Posterior cingulate gyrus (tissue), 11 donors: ENCODE measurements at places on chromosomes 1 and 21.

DNA sequence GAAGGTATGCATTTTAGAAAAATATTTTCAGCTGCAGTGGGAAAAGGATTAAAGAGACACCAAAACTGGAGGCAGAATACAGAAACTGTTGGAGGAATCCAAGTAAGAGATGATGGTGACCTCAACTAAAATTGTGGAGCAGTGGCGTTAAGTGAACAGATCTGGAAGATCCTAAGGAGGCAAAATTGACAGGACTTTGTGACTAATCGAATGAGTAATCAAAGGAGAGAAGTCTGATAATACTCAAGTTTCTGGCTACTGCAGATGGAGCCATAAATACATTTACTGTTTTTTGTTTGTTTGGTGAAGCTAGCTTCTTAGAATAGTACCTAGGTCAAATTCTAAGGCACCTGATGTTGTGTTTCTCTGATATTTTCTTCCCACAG, 3.1 kb downstream of the CTBS start:
- no peak for DNase-seq

GRCh38 chr1:97820470-97821188, 100.2 kb downstream of the DPYD start:
- DNase-seq = no peak

GRCh38 chr1:110235834-110236682, 25.9 kb downstream of the KCNC4 start:
- no peak for DNase-seq

DNA sequence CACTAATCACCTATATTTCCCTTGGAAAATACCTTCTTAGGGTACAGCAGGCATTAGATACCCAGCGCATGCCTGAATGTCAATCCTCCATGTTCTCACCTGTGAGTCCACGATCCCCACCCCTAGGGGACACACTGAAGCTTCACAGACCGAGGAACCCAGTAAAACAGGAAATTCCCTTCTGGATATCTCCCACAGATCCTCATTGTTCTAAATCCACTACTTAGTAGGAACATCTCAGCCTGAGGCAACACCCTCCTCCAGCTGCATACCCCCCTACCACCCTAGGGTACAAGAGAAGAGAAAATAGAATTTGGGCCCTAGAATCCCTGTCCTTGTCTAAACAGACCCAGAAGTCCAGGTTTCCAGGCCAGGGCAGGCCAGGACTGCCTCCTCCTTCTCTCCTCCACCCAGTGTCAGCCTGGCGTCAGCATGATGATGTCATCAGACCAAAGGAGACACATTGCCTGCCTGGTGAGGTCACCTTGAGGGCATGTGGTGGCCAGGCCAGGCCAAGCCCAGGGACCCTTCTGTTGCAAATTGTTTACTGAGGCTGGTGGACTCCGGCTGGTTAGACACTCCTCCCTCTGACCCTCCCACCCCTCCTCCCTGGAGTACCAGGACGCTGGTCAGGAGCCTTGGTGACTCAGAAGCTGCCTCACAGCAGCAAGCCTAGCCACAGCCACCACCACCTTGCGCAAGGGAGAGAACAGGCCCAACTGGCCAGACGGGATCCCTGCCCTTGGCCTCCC, 6.2 kb downstream of the NECTIN4 start:
- no peak for DNase-seq

- no peak for DNase-seq
Observed at GRCh38 chr1:229411434-229412055, 22.3 kb downstream of the ACTA1 start.

DNA sequence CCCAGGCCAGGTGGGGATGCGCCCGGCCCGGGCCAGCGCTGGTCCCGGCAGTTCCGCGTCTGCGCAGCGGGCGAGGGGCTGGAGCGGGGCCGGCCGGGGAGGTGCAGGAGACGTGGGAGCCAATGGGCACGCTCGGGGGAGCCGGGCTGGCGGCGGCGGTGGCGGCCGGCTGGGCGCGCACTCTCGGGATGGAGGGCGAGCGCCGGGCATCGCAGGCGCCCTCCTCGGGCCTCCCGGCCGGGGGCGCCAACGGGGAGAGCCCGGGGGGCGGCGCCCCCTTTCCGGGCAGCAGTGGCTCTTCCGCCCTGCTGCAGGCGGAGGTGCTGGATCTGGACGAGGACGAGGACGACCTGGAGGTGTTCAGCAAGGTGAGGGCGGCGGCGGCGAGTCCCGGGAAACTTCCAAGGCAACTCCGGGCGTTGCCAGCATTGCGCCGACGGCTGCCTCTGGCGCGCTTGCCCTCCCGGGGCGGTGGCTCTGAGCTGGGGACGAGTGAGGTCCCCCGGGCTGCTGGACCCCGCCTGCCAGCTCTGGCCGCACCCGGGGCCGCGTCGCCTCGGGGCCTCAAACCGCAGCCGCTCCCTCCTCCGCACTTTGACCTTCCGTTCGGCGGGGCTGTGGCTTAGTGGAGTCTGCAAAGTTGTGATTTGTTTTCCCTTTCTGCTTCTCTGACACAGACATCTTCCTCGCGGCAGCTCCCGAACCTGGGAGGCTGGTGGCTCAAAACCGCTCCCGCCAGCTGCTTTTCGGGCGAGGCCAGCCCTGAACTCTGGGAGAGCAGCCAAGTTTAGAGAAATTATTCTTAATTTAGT, at the start of gene SNX7:
SNX7 (plus strand) TSS at position 178 of the 812 bp plus-strand sequence; CDS start at position 189, 11 bp downstream.
- peak; percentile 94 for DNase-seq

- DNase-seq = no peak
Observed at GRCh38 chr1:119648620-119649004, 546 bp upstream of the ZNF697 start.

DNA sequence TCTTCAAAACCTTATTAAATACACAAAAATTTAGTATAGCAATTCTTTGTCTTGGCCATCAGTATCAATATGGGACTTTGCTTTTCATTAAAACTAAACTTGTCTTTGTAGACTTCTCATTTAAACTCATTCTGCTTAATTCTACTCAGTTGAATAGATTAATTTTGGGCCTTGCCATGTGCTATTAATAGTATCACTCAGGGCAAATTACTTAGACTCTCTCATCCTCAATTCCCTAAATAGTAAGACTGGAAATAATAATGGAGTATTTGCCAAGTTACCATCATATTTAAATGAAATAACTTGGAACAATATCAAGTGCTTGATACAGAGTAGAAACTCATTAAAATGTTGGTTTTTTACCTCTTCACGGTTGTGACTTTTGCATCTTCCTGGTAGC, 13.4 kb downstream of the HOOK1 start:
- no peak for DNase-seq

DNA sequence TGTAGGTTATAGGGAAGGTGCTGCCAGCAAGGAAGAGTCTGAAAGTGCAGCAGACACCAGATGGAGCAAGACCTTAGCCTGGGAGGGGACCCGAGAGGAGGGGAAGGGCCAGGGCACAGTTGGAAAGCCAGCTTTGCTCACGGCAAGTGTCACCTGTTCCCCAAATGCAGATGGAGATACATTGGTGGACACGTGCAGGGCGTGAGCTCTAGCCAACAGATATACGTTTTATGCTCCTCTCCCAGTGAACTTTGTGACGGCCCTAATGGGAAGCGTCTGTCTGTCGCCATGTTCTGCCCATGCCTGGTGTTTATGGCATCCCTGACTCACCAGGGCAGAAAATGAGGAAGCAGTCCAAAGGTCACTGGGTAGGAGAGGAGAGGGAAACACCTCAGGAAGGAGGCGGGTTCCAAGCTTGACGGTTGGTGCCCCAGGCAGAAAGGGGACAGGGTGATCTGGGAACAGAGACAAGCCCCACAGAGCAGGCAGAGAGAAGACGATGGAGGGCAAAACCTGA, 7.6 kb downstream of the GPA33 start:
- DNase-seq = no peak

- DNase-seq = no peak
Observed at GRCh38 chr1:207973898-207974568, 63.1 kb upstream of the CD34 start.

- no peak for DNase-seq
Observed at GRCh38 chr1:47334765-47335435, 1.3 kb downstream of the CMPK1 start.

- DNase-seq = no peak
Observed at GRCh38 chr1:28297826-28298225, 31.0 kb upstream of the MED18 start.

DNA sequence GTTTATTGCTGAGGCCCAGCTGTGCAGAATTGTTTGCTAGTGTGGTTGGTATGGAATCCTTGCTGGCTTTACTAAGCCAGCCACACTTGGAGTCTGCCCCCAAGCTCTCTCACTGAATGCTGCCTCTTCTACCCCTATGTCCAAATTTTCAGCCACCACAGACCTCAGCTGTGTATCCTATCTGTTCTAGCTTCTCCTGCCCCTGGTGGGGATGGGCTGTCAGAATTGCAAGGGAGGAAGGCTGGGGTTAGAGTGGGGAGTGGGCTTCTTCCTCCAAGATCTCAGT, 4.4 kb downstream of the NHLH1 start:
- no peak for DNase-seq

DNA sequence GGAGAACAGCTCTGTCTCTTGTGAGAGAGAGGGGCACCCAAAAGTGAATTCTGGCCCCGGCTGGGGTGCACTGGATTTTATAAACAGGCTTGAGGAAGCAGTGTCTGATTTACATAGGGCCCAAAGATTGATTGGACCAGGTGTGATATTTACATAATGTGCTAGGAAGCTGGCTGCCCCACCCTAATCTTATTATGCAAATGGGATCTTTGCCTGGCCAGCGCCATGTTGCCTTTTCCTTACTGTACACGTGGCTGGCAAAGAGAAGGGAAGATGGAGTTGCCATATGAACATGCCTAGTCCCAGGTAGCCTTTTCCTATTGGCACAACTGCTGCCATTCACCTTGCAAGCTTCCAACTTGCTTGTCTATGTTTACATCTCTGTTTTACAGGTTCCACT, 29.0 kb upstream of the CFHR4 start:
- no peak for DNase-seq

DNA sequence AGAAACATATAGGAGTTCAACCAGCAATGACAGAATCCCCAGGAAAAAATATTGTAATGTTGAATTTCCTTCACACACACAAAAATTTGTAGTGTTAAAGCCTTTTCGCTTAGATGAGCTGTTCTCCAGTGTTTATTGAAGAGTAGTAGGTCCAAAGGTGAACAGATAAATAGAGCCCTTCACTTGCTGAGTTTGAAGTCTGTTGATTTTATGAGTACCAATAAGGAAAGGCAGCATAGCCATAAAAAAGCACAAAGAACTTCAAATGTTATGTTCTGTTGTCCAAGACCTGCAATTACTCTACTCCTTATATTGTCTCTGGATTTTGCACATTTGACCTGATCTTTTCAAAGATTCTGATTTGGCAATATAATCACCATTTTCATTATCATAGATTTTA, 362.7 kb upstream of the B3GALT2 start:
- DNase-seq = no peak

- DNase-seq = no peak
Observed at GRCh38 chr21:37341254-37341960, 25.2 kb upstream of the DYRK1A start.

DNA sequence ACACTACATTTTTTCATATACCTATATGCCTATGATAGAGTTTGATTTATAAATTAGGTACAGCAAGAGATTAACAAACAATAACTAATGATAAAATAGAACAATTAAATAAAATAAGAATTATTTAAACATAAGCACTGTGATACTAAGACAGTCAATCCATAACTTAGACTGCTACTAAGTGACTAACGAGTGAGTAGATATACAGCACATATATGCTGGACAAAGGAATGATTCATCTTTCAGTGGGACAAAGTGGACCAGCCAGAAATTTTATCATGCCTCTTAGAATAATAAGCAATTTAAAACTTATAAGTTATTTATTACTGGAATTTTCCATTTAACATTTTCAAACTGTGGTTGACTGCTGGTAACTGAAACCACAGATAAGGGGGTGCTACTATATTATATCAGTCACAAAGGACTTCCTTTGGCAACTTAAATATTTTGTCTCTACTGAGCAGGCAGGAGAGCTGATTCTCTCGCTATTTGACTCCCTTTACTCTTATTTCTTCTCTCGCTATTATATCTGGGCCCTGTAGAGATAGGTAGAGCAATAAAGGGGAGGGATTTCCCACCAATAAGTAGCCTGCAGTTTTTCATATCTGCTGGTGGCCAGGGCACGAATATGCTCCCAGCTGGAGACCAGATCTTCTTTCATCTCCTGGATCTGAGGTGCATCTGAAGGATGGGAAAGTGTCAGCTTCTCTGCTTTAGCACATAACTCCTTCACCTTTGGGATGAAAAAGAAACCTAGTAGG, 10.8 kb downstream of the SPTA1 start:
- DNase-seq = no peak

- DNase-seq = no peak
Observed at GRCh38 chr1:244751271-244751895, 84.1 kb upstream of the COX20 start.

DNA sequence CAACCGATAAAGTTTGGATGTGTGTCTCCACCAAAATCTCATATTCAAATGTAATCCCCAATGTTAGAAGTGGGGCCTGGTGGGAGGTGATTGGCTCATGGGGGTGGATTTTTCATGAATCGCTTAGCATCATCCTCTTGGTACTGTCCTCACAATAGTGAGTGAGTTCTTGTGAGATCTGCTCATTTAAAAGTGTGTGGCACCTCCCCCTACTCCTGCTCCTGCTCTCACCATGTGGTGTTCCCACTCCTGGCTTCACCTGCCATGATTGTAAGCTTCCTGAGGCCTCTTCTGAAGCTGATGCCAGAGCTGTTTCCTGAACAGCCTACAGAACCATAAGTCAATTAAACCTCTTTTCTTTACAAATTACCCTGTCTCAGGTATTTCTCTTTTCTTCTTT, 28.2 kb upstream of the PRDX6 start:
- no peak for DNase-seq

GRCh38 chr1:154607106-154607608, 829 bp downstream of the ADAR start:
- DNase-seq = no peak

DNA sequence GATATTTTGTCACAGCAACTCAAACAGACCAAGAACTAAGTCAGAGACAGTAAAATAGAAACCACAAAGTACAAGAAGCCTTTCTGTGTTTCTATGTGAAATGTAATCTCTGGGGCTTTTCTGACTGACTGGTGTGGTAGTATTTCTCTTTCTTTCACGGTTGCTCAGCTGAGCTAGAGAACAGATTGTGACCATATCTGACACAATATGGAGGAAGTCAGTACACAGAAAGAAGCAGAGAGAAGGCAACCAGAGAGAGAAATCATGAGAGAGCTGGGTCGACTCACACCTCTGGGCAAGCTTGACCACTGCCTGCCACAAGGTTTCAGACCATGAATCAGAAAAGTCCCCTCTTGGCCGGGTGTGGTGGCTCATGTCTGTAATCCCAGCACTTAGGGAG, 208.9 kb upstream of the GREM2 start:
- peak; percentile 32 for DNase-seq

- DNase-seq = no peak
Observed at GRCh38 chr1:164440232-164440631, 118.8 kb upstream of the PBX1 start.

GRCh38 chr1:78304341-78304740, 186.4 kb upstream of the PTGFR start:
- DNase-seq = no peak
